ENCODE measurements at places on chromosomes 12 and 14.

DNA sequence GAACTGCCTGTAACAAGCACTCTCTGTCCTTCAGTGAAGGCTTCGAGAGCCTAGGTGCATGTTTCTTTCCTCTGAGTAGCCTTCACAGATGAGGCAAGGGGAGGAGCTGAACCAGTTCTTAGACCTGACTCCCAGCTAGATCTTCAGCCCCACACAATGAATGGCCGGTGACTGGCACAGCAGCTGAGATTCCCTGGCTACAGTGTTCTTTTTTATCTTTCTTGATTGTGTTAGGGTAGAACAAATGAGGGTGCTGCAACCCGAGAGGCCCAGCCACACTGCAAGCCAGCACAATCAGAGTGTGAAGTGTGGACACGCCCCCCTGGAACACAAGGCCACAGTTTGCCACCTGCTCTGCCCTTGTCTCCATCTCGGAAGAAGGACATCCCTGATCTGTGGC lies 19.1 kb upstream of the COL2A1 start:
- DNase-seq: no peak

DNA sequence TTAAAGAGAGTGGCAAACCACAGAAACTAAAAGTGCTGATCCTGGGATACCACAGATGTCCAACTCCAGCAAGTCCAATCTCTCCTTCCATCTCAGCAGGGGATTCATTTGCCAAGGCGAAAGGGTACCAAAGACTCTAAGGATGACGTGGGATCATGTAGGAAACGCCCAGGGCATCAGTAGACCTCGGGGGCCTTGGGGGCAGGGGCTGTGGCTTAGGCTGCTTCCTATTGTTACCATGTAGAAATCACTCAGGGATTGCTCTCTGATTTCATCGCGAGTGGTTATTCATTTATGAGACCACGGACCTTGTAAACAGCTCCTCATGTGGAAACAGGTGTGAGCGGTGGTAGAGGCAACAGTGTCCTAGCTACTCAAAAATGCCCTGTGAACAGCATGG lies 149.3 kb upstream of the FKBP4 start:
- DNase-seq: no peak

GRCh38 chr12:121366063-121366459 lies 13.8 kb upstream of the ANAPC5 start:
- no peak for DNase-seq

DNA sequence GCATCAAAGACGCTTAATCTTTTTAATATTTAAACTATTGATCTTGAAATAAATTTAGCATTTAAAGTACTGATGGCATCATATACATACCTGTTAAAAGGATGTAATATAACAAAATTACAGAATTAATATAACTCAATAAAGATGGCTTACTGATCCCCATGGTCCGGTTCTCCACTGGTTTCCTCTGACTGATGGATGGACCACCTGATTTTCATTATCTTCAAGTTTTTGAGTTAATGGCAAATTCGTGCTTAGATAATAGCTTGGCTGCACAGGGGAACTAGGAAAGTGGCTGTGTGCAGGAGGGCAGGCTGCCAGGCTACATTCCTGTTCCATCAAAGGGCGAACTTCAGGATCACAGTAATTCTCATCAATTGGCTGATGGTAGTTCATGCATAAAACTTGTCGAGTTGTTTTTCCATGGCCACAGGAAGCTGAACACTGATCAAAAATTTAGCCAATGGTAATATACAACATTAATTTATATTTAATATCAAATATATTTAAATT lies 123.9 kb downstream of the ADAMTS20 start:
- DNase-seq: no peak

DNA sequence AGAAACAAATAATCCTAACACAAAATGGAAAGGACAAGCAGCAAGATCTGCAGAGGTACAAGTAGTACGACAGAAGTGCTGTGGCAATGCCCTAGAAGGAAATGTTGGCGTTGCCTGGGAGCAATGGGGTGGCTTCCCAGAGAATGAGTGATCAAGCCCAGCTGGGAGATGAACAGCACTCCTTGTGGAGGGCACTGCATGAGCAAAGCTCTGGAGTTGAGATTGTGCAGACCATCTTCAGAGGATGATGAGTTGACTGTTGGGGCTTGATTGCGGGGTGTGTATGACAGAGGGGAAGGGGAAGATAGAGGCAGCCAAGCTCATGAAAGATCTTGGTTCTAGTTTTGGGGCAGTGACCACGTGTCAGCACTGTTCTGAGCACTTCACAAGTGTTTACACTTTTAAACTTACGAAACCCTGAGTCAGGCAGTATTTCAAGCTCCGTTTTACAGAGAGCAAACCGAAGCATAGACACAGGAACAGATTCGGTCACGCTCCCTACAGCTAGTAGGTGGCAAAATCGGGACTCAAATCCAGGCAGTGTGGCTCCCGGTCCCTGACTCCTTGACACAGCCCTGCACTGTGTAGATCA lies 127.2 kb upstream of the LHX5 start:
- no peak for DNase-seq

DNA sequence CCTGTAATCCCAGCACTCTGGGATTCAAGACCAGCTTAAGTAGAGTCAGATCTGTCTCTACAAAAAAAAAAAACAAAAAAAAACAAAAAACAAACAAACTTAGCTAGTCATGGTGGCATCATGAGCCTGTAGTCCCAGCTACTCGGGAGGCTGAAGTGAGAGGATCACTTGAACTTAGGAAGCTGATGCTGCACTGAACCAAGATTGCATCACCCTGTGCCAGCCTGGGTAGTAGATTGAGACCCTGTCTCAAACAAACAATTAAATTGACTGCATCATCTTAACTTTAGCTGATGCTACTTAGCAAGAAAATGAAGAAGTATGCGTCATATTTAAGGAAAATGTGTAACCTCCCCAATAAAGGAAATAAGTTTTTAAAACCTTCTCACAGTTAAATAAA lies 136.6 kb upstream of the ATXN7L3B start:
- DNase-seq: no peak

DNA sequence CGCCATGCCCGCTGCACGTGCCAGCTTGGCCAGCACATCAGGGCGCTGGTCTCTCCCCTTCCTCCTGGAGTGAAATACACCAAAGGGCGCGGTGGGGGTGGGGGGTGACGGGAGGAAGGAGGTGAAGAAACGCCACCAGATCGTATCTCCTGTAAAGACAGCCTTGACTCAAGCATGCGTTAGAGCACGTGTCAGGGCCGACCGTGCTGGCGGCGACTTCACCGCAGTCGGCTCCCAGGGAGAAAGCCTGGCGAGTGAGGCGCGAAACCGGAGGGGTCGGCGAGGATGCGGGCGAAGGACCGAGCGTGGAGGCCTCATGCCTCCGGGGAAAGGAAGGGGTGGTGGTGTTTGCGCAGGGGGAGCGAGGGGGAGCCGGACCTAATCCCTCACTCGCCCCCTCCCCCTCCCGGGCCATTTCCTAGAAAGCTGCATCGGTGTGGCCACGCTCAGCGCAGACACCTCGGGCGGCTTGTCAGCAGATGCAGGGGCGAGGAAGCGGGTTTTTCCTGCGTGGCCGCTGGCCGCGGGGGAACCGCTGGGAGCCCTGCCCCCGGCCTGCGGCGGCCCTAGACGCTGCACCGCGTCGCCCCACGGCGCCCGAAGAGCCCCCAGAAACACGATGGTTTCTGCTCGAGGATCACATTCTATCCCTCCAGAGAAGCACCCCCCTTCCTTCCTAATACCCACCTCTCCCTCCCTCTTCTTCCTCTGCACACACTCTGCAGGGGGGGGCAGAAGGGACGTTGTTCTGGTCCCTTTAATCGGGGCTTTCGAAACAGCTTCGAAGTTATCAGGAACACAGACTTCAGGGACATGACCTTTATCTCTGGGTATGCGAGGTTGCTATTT lies 914 bp upstream of the CCND2 start:
- DNase-seq: no peak

GRCh38 chr12:86376052-86376451 lies 119.9 kb upstream of the MGAT4C start:
- no peak for DNase-seq

All from HTR-8/SVneo (cell line).